ENCODE measurements at places on chromosomes 2 and 18. TPM values are rescaled to one million over a fixed set of nuclear protein-coding genes. Genes with fewer than 3 reads are reported as not detected.

Gene NEU2
- total RNA-seq, result not detected

Gene CCDC121
- total RNA-seq, result 0.44 TPM

Gene ZSWIM2
- not detected for total RNA-seq

Gene FBXO15
- total RNA-seq, result 1.4 TPM

Gene EGR4
- 0.41 TPM for total RNA-seq

Gene SCN2A
- total RNA-seq, result 0.14 TPM

Gene RTP5
- not detected for total RNA-seq

Gene SS18
- 57.8 TPM for total RNA-seq

Gene PLGLB1
- total RNA-seq, result 1.1 TPM
